Stimulated activated CD4-positive, alpha-beta T cell treated with anti-CD3 and anti-CD28 coated beads, Interleukin-15, amount 100 ng/mL, for 24 hours (primary cell): ENCODE measurements at places on chromosomes 3 and 15.
A peak's percentile ranks its signal among the peaks of the same experiment; 100 is the strongest.

- no peak for DNase-seq
These were observed 57.6 kb upstream of the CHRM5 start for GRCh38 chr15:33910741-33911140.

DNA sequence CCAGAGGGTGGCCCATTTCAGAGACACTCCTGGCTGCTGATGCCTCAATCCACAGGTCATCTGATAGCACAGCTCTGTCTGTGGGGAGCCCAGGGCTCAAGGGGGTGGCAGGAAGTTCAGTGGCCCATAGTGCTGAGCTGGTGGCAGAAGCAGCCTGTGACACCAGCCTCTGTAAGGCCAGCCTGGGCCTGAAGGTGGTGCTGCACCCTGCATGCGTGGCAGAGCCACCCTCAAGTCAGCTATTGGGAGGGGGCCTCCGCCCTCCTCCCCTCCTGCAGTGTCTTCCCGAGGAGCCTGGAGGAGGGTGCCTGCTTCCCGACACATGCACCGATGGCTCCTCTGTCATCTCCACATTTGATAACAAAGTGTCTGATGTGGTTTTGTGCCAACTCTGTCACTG, 3.0 kb downstream of the PLA1A start:
- DNase-seq: peak; percentile 39

DNA sequence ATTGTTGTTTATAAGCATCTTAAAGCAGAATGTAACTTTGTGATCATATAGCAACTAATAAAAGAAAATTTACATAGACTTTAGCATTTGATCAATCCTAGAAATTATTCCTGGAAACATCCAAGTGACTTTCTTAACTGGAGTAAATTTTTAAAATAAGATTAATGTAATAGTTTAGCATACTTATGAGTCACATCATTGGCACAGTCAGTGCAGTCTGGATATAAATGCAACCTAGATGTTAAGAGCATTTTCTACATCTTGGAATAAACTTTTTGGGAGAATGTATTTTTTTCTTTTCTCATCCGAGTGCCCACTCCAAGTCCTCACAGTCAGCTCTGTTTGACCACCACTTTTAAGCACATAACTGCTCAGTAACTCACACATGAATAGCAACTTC, 324.6 kb upstream of the PLSCR5 start:
- no peak for DNase-seq

DNA sequence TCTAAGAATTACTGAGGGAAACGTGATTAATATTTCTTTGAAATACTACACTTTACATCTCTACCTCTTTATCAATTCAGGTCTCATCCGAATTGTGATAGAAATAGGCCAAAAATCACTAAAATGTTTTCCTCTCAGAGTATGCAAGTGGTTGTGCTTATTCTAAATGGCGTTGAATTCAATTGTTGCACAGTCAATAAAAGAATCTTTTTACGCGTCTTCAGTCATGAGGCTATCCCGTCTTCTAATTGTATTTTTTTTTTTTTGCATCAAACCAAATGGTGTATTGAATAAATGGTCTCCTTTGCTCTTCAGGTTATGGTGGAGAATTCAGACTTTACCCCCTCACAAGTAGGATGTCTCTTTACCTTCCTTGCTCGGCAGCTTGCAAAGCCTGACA, 112.6 kb downstream of the VPS8 start:
- DNase-seq: no peak

- no peak for DNase-seq
These were observed 75.0 kb upstream of the VEPH1 start for GRCh38 chr3:157578181-157578580.

DNA sequence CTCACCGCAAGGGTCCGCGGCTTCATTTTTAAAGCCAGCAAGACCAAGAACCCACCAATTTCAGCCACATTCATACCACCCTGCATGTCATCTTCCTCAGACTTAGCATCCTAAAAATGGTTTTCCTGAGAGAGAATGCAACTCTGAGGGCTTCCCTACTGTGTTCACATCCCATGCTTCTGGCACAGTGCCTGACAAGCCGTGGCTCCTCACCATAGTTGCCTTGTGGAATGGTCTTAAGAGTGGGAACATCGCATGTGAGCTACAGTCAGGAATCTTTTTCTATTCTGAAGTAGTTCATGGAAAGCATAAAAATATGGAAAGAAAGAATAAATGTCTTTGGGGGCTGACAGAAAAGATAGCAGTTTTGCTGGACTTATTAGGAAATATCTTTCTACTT, 120.3 kb downstream of the RAP2B start:
- no peak for DNase-seq

GRCh38 chr3:177251755-177252154, 54.5 kb upstream of the TBL1XR1 start:
- DNase-seq: no peak

DNA sequence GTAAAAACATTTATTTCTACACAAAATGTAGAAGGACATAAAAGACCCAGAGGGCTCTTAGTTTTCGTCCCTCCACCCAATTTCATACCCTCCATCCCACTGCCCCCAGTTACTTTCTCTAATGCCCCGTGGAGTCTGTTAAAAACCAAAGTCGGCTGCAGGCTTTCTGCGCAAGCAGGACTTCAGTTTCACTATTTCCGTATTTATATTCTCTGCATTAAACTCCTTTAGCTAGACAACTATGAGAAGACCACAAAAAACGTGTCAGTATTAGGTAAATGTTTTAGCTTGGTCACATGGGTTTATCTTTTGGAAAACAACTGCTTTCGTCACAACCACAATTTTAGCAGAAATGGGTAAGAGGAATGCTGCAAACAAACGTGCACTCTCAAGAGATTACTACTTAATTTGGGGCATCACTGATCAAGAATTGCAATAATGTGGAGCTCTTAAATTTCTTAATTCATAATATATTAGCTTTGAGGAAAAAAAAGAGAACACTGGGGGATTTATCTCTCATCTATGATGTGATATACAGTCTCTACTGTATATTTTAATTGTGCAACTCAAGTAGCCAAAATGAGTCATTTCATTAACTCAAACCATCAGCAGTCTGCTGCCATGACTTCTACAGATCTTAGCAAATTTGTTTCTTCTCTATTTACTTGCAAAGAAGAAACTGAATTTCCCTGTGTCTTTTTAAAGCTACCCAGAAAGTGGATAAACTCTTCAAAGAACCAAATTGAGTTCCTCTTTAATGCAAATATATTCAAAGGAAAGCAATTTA, 740 bp upstream of the NSMCE3 start:
- peak; percentile 9 for DNase-seq

- no peak for DNase-seq
These were observed 9.5 kb downstream of the GORASP1 start for GRCh38 chr3:39097716-39098472.

GRCh38 chr3:28586325-28586724, 237.7 kb upstream of the AZI2 start:
- no peak for DNase-seq

DNA sequence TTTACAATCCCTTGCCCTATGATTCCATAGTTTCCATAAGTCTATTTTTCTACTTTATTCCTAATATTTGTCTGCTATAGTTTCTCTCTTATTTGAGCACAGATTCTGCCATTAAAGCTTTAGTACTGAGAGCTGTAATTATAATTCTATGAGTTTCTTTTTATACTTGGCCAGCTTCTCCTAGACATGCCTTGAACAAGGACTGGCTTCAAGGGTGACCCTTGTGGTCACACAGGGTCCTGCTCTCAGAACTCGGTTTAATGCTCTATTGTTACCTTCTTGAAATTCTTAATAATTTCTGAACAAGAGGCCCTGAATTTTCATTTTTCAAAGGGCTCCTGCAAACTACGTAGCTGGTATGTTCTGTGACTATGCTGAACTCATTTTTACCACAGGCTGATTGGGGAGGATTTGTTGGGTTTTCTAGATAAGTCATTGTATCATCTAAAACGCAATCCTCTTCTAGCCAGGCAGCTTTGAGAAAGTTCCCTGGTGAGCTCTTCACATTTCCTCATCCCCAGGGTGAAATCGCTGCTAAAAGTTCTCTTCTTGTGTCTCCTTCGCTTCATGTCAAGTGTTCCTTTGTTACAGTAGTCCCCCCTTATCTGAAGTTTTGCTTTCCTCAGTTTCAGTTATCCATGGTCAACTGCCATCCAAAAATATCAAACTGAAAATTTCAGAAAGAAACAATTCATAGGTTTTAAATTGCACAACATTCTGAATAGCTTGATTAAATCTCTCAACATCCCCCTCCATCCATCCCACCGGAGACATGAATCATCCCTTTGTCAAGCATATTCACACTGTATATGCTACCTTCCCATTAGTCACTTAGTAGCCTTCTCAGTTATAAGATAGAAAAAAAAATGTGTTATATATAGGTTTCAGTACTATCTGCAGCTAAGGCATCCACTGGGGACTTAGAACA, 12.6 kb upstream of the PLCL2 start:
- no peak for DNase-seq

DNA sequence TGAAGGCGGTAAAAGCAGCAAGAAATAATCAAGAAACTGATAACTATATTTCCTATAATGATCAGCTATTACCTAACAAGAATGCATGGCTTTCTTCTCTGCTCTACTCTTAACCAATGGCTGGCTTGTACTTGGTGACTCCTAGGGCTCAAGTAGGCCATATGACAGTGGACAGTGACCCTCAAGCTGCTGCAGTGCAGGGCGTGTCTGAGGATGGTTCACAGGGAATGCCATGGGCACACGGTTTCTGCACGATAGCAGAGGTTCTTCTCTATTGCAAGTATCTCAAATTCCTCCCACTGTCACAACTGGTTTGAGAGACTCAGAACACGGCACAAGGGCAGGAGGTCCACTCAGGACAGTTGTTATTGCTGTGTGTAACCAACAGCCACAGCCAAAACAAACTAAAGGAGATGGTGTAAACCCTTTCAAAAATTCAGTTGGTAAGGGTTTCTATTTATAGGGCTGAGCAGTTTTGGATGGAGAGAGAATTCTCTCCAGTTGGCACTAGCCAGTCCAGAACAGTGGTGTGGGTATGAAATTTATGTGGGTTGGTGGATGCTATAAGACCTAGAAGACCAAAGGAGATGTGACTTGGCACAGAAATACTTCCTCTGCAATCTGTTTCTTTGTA, 103.2 kb upstream of the ST8SIA2 start:
- no peak for DNase-seq

GRCh38 chr3:9422712-9423424, 25.5 kb downstream of the SETD5 start:
- DNase-seq: no peak

DNA sequence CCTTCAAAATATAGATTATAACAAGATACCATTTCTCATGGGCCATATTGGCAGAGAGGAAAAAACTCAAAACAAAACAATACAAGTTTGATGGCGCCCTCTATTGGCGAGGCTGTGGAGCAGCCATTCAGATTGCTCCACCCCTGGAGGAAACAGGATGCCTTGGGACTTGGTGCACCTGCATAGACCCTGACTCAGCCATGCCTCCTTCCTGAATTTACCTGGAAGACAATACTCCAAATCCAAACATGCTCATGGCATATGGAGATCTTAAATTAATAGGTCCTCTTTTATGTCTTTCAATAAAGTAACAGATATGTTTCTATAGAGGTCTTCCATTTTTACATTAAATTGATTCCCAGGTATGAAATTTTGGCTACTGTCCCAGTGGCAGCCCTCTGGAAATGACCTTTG, 90.0 kb downstream of the APBA2 start:
- peak; percentile 79 for DNase-seq

GRCh38 chr15:79965846-79966630, 5.0 kb downstream of the BCL2A1 start:
- DNase-seq: no peak

GRCh38 chr3:60756241-60757030, 494.8 kb downstream of the FHIT start:
- no peak for DNase-seq

GRCh38 chr3:62672988-62673313, 202.3 kb downstream of the CADPS start:
- no peak for DNase-seq

GRCh38 chr3:185760550-185760949, 64.3 kb downstream of the IGF2BP2 start:
- no peak for DNase-seq

GRCh38 chr3:126497956-126498355, 19.6 kb downstream of the UROC1 start:
- DNase-seq: no peak

DNA sequence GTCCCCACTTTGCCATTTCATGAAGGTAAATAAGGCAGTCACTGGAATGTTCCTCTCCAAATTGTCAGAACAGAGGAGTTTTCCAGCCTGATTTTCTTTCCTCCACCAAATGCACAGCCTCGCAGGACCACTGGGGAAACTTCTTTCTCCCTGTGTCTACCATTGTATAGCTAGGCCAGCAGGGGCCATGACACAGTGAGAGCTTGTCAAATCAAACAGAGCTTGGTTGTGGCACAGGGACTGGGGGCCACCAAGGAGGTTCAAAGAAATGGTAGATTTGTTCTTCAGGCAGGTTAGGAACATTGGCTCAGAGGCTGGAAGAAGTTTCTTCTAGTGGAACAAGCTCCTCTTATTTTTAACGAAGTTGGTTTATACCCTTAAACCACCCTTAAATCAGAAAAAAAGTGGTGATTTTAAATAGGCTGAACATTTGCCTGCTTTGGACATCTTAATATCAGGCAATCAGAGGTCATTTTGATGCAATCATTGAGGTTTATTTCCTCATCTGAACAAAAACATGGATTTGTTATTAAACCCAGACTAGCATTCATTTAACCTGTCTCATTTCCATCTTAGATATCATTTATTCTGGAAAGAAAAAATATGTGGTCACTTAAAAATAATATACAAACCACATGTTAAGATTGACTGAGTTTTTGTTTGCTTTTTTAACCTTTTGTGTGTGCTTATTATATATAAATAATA, 105.6 kb downstream of the GTPBP8 start:
- no peak for DNase-seq

- no peak for DNase-seq
These were observed 316.8 kb upstream of the ATP10A start for GRCh38 chr15:26179906-26180305.

- no peak for DNase-seq
These were observed 18.5 kb downstream of the DENND4A start for GRCh38 chr15:65773386-65774111.

- DNase-seq: no peak
These were observed 168.1 kb downstream of the VPS13C start for GRCh38 chr15:61892140-61892539.

GRCh38 chr3:184553385-184553784, 8.2 kb upstream of the EPHB3 start:
- no peak for DNase-seq

DNA sequence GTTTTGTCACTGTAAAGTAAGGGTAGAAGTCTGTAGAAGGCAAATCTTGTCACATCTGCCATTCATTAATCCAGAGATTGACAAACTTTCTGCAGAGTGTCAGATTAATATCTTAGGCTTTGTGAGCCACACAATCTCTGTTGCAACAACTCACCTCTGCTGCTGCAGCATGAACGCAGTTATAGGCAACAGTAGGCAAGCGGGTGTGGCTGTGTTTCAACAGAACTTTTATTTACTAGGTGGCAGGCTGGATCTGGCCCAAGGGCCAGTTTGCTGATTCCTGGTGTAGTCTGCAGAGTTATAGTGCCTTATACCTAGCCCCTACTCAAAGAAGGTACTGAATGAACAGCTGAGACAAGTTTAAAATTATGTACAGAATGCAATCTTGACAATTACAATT, 396.7 kb downstream of the FOXP1 start:
- no peak for DNase-seq

GRCh38 chr3:169771497-169772304, 1.5 kb upstream of the MYNN start:
- peak; percentile 64 for DNase-seq

- no peak for DNase-seq
These were observed 44.1 kb downstream of the LIPC start for GRCh38 chr15:58475573-58476524.
